ENCODE measurements at places on chromosomes 6 and 20.

- no peak for DNase-seq
These were observed at the start of gene PI3 for GRCh38 chr20:45174434-45175364. Gene PI3, plus strand, starts transcription at chr20:45174902. Its CDS starts 21 bp downstream, at chr20:45174923.

GRCh38 chr20:51715163-51715855, 52.9 kb downstream of the ATP9A start:
- no peak for DNase-seq

DNA sequence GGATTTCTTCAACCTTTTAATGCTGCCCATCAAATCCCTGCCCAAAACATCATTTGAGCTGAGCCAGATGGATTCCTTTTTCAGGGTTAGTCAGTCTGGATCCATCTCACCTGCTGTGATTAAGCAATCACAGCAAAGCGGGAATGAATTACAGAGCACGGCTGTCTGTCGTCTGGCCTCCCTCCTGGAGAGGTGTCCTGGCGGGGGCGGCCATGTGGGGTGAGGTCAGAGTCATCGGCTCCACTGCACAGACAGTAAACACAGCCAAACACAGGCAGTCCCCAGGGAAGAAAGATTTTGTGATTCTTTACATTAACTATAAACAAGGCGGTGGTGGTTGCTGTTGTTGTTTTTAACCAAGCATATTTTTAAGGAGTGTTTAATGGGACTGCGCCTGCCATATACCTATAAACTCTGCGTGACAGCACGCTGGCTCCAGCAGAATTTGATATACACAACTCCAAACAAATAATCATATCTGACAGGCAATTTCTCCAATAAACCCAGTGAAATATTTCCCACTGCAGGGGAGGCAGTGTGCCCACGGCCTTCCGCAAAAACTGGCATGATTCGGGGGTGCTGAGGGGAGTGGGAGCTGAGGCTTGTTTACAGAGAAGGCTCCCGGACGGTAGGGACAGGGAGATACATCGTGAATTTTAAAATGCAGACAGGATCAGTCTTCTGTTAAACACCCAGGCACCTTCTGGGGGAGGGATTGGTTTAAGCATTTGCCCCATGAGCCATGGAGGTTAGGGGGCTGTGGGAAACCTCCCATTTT, 232.0 kb upstream of the PMEPA1 start:
- DNase-seq, result no peak

GRCh38 chr6:47535316-47536225, 58.0 kb downstream of the CD2AP start:
- DNase-seq, result no peak

GRCh38 chr6:23349521-23350147, 776.4 kb upstream of the NRSN1 start:
- no peak for DNase-seq

DNA sequence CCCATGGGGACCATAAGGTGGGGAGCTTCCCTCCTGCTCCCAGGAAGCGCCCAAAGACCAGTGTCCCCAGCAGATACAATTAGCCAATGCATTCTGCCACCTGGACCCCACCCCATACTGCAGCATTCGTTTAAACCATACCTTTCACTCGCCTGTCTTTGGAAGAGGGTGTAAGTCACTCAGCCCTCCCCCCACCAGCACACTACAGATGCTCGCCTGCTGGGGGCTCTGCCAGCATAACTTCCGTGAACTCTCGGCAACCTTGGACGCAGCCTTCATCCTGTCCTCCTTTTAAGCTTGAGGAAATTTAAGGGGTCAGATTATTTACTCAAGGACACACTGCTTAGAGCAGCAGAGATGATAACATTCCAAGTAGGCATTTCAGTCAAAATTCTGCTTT, 94.4 kb upstream of the NAA20 start:
- no peak for DNase-seq

- no peak for DNase-seq
These were observed 194.8 kb downstream of the CDKAL1 start for GRCh38 chr6:20729086-20729485.

DNA sequence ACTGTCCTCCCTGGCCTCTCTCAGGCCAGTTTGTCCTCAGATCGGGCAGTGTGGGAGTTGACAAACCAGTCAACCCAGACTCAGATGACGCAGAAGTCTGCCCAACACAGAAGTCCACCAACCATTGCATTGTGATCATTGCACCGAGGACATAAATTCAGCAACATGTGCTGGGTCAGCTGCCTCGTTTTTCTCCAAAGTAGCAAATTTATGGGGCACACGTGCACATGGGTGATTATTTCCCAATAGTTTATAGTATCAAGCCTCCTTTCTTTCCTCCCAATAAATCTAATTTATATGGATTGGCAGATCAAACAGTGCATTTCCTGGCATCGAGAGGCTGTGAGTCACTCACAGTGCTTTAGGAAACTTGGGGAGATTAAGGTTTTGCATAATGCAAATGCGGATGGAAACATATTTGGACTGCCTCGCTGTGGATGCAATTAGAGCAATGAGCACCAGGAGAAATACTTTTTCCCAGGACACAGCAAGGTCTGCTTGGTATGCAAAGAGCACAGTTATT, 413.7 kb upstream of the SULF2 start:
- no peak for DNase-seq

DNA sequence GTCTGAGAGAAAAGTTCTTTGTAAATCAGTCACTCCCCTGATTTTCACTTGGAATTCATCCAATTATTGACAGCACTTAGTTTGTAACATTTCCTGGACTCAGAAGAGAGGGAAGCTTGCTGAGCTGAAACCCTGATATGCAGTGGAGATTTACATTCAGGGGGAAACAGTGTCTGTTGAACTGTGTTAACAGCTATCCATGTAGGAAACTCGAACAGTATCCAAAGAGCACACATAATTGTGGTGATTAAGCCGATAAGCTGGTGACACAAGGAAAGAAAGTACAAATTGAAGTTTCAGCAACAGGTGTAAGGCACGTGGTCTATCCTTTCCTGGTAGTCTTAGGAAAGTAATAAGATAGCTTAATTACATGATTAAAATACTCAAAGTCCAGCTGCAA, 78.1 kb upstream of the FLRT3 start:
- DNase-seq, result no peak

DNA sequence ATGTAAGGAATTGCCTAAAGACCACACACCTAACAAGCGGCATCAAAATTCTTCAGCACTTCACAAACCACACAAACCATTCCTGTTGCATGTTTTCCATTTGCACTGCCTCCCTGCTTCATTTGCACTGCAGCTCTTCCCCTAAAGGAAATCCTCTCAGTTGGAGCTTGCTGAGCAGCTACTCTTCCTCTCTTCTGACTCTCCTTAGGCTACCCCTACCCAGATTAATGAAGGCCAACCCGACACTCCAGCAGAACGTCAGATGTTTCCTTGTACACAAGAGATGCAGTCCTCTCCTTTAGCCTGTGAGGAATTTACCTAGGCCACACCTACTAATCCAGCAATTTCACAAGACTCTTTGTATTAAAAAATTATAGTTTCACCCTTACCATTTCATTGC, 8.1 kb downstream of the BEND6 start:
- no peak for DNase-seq

DNA sequence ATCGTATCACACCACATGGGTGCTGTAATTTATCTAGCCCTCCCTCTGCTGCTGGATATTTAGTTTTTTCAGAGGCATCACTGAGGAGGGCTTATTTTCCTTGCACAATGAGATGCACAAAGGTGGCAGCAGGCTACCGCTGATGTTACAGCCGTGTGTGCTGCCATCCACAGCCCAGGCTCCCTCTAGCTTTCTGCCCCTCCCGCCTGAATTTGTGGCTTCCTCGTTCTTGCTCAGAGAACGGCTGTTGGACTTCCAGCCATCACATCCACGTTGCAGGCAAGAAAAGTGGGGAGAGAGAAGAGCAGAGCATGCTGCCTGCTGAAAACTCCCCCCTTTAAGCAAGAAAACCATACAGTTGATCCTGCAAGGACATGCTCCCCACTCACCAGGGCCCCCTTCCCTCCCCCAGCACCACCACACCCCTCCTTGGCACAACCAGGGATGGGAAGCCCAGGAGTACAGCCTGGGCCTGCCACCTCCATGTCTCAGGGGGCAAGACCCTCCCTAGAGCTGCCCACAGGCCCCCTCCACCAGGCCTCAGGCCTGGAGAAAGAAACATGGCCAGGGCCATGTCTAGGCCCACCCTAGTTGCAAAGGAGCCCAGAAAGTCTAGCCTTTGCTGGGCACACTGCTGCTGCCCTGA, 102.6 kb downstream of the MRPL14 start:
- no peak for DNase-seq

GRCh38 chr20:17698384-17698783, 1.4 kb upstream of the BANF2 start:
- DNase-seq, result no peak

- DNase-seq, result no peak
These were observed 27.5 kb upstream of the AFDN start for GRCh38 chr6:167799033-167799821.

- DNase-seq, result no peak
These were observed 15.8 kb downstream of the SPTLC3 start for GRCh38 chr20:13024596-13024995.

- DNase-seq, result no peak
These were observed 172.4 kb downstream of the CD24 start for GRCh38 chr6:106802139-106802538.

- DNase-seq, result no peak
These were observed 1.3 kb downstream of the HINT3 start for GRCh38 chr6:125957845-125958244.

GRCh38 chr6:69129046-69129445, 494.0 kb downstream of the ADGRB3 start:
- DNase-seq, result no peak

- no peak for DNase-seq
These were observed 23.8 kb upstream of the SYNDIG1 start for GRCh38 chr20:24445510-24446170.

DNA sequence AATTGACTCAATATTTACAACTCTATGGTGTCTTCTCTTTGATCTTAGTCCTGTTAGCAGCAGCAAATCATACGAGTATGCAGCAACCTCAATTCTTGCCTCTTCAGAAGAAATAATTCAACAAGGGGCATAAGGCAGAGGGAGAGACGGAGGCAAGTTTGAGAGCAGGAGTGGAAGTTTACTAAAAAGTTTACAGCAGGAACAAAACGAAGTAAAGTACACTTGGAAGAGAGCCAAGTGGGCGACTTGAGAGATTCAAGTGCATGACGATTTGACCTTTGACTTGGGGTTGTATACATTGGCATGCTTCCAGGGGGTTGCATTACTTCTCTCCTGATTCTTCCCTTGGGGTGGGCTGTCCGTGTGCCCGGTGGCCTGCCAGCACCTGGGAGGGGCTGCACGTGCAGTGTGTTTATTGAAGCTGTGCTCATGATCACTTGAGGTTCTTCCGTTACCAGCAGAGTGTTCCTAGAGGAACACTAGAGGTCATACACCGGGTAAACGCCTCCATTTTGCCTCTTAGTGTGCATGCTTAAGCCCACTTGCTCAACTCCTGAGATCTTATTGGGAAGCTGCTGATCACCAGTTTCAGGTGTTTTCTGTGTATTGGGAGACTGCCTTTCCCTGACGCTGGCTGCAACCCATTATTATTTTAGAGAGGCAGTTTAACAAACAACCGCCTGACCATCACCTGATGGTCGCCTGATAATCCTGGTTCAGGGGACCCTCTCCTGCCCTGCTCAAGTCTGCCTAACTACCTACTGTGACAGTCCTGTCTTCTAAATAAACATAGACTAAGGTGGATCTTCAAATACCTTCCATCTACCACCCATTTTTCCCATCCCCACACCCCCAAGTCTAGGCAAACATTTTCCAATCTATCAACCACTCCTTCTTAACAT, 172.4 kb upstream of the MYLIP start:
- no peak for DNase-seq

- DNase-seq, result no peak
These were observed 33.0 kb downstream of the TBX18 start for GRCh38 chr6:84731401-84731800.

DNA sequence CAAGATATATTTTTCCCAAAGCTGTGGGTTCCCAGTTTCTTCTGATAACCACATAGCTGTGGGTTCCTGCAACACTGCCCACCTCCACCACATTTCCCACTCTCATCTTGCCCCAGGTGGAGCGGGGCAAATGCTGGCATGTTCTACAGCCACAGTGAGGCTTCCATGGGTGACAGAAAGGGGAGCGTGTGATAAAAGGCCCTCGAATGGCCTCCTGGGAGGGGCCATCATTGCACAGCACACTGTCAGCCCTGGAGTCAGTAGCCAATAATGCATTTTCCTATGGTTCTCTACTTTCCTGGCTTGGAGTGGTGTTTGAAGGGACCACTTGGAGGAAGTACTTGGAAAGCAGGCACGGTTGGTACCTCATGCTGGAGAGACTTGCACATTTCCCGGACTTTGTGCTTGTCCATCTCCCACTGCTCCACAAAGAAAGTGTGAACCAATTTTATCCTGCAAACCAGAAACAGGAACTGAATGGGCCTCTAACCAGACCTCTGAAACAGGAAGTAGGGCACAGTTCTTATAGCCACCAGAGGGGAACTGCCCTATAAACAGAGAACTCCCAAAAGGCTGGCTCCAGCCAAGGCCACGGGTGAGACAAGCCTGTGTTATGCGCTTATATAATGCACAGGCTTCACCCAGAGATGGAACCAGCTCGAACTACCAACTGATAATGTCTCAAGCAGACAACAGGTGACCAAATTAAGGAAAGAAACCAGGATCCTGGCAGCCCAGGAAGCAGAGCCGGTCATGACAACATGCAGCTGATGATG, 8.6 kb downstream of the MAP3K5 start:
- DNase-seq, result no peak

- DNase-seq, result no peak
These were observed 166.3 kb upstream of the SULF2 start for GRCh38 chr20:47951521-47951971.

DNA sequence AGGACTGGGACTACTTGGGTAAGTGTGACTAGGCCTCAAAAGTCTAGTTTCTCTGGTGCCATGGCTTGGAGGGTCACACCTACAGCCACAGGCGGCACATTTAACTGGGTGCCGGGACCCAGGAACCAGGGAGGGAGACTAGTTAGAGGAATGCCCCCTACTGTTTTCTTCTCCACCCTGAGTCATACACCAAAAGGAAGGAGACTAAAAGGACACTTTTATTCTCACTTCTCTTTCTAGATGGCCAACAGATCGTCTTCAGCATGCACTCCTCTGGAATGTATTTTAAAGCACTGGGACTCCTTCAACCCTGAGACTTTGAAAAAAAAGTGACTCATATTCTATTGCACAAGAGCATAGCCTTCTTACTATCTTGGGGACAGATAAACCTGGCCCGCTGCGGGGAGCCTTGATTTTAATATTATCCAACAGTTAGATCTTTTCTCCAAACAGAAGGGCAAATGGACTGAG, 33.4 kb downstream of the PLN start:
- no peak for DNase-seq

GRCh38 chr6:45026003-45026516, 302.1 kb upstream of the RUNX2 start:
- no peak for DNase-seq
